ENCODE measurements at places on chromosomes 5 and 9.

DNA sequence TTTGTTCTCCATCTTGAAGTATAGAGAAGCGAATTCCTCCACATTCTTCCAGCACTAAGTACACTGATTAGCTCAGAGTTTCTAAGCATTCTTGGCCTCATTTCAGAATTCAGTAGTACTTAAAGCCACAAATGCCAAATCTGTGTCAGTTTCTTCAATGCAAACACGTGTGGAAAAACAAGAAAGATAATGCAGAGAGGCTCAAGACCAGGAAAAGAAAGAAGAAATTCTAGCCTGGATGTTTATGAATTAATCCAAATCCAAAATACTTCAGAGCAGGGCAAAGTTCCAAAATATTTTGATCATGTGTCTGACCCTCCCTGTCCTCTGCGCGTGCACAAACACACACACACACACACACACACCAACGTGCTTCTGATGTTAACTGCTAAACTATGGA, 457.6 kb downstream of the SLCO4C1 start:
- no peak for DNase-seq

DNA sequence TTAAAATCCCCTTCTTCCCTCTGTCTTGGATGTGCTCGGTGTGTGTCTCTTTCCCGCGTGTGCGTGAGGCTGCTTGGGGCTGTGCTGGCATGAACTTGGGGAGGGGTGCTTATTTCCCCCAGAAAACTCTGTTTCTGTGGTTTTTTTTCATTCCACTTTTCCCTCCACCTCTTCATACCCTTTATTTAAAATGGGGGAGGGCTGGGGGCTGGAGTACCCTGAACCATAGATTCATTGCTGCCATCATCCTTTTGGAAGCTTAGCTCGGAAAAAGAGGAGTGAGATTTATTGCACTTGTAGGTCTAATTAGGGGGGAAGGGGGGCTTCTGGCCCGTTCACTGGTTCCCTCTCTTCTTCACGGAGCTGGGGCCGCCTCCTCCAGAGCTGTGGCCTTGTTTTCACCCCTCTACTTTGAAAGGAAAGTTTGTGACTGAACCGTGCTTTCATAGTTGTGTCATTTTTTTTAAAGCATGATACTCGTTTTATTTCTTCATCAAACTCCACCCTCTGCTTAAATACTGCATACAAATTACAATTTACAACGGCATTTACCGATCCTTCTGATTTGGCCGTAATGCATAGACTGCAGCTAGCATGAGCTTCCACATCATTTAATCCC, 2.9 kb downstream of the NR2F1 start:
- DNase-seq: no peak

GRCh38 chr9:88287972-88288371, 100.3 kb upstream of the SPIN1 start:
- DNase-seq: no peak

GRCh38 chr5:163978897-163979296, 473.5 kb downstream of the MAT2B start:
- no peak for DNase-seq

- DNase-seq: peak; percentile 54
Observed at GRCh38 chr9:20621471-20622329, 599 bp downstream of the MLLT3 start.

DNA sequence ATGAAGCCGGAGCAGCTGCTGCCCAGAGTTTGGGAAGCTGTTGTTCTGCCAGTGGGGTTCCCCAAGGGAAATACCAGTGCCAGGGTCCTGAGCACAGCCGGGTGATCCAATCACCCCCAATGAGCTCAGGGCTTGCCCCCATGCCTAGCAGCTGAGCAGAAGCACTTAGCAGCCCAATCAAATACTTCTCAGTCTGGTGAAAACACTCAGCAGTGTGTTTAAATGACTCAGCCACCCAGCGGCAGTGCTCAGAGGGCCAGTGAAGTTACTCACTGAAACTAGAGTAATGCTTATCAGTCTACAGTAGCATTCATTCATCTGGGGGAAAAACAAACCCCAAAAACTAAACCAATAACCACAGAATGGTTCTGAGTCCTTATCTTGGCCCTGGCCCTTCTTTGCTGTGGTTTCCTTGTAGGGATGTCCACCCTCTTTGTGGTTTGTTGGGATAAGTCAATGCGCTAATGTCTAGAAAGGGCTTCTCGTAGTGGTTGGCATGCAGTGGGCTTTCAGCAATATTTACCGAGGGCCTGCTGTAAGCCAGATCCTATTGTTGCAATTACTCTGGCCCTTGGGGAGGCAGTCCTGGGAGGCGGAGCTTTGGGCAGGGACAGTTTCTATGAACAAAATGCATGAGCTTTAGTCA, 43.1 kb downstream of the LHX2 start:
- DNase-seq: peak; percentile 69

- no peak for DNase-seq
Observed at GRCh38 chr5:41808294-41808693, 61.9 kb downstream of the OXCT1 start.

GRCh38 chr5:35443803-35444595, 173.7 kb upstream of the SPEF2 start:
- DNase-seq: no peak

DNA sequence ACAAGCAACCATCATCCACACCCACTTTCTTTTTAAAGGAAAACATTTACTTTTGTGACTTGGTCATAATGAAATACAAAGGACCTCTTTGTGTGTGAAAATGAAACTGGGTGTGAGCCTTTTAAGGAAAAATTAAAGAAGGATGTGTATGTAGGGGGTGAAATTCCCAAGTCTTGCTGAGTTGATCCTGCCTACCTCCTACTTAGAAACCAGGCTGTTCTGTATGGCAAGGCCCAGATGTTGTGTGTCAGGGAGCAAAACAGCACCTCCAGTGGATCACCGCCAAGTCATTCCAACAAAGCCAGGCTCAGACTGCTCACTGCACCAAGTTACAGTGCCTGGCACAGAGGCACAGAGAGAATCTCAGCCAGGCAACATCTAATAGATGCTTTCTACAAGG, 198.5 kb upstream of the FBN2 start:
- DNase-seq: peak; percentile 13

DNA sequence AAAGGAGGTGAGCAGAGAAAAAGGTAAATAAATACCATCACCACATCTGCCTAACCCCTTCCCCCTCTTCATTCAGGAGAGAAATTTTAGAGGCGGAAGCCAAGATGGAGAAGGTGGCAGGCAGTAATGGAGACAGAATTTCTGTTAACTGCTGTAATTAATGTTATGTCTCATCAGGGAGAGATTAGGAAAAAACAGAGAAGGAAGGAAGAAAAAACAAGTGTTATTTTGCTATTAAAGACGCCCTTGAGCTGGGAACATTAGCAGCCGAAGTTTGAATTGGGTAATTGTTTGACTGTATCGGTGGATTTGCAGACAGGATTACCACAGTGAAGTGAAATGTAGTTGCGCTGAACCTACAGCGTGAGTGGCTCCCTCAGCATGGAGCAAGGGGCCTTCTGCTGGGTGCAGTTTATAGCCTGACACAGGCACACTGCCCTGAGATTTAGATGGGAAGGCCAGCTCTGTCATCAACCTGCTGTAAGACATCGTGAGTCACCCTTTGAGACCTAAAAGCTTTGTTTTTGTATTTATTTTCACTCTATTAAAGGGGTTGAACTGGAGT, 136.3 kb downstream of the ASTN2 start:
- no peak for DNase-seq

DNA sequence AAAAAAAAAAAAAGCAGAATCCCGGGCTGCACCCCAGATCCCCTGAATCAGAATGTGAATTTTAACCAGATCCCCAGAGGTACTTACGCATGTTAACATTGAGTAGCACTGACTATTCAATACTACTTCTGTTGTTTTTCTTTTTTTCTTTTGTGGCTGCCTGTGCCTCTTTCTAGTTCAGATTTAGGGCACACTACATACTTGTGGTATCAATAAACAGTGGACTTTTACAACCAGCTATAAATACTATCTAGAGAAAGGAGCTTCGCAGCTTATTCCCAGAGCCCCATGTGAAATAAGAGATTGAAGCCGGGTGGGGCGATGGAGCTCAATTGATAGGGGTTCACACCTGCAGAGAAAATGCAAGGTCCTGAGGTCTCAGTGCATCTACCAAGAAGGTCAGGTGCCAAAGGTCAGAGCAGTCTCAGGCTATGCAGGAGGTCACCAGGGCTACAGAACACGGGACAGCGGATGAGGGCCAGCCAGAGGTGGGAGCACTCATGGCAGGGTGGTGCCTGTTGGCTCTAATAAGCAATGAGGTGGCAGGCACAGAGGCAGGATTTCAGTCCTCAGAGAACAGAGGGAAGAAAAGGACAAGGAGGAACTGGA, 22.3 kb downstream of the WWC1 start:
- DNase-seq: no peak

- no peak for DNase-seq
Observed at GRCh38 chr5:150144879-150145278, 10.8 kb downstream of the PDGFRB start.

GRCh38 chr5:151115272-151115905, 34.6 kb upstream of the TNIP1 start:
- peak; percentile 87 for DNase-seq

- DNase-seq: no peak
Observed at GRCh38 chr9:116599342-116599884, 87.7 kb upstream of the TRIM32 start.

GRCh38 chr5:13987843-13988464, 43.5 kb upstream of the DNAH5 start:
- DNase-seq: peak; percentile 78

- no peak for DNase-seq
Observed at GRCh38 chr5:107538805-107539445, 131.8 kb downstream of the EFNA5 start.

DNA sequence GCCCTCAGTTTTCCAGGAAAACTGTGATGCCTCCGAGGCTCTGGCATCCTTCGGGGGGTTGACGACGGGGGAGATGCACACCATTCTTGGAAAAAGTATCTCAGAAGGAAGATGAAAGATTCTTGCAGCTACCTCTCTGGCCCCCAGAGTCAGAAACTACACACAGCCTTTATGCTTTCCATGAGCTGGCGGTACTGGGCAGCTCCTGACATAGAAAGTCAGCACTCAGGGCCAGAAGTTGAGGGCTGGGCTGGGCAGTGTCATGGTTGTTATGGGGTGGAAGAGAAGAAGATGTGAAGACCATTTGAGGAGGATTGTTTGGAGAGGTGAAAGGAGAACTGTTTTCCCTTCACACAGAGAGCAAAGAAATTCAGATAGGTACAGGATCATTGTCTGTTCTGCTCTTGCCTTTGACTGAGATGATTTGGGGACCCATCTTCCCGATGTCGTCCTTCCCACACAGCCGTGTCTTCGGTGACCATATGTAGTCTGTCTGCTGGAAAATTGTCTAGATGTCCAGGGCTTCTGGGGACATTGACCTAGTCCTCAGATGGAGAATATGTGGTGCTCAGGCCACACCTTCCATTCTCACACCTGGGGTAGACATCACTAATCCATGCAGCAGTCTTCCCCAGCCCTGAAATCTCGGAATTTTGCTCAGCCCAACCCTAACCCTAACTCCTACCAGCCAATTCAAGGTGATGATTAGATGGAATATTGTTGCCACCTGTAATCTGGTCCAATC, 237.1 kb downstream of the CACNA1B start:
- no peak for DNase-seq

DNA sequence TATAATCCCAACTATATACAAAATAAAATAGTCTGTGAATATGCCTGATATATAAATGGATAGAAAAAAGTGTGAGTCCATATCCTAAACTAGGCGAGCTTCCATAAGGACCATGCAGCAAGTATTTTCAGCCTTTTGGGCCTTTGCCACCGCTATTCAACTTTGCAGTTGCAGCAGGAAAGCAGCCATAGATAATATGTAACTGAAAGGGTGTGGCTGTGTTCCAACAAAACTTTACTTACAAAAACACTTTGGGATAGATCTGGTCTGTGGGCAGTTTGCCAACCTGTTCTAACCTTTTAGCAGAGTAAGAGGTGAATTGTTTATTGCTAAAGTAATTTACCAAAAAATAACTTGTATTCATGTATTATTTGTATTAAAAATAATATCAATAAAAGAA, 127.8 kb upstream of the GPR151 start:
- DNase-seq: no peak

- DNase-seq: no peak
Observed at GRCh38 chr5:163489745-163490075, 15.7 kb upstream of the MAT2B start.

- DNase-seq: no peak
Observed at GRCh38 chr9:3268223-3268622, 257.6 kb downstream of the RFX3 start.

DNA sequence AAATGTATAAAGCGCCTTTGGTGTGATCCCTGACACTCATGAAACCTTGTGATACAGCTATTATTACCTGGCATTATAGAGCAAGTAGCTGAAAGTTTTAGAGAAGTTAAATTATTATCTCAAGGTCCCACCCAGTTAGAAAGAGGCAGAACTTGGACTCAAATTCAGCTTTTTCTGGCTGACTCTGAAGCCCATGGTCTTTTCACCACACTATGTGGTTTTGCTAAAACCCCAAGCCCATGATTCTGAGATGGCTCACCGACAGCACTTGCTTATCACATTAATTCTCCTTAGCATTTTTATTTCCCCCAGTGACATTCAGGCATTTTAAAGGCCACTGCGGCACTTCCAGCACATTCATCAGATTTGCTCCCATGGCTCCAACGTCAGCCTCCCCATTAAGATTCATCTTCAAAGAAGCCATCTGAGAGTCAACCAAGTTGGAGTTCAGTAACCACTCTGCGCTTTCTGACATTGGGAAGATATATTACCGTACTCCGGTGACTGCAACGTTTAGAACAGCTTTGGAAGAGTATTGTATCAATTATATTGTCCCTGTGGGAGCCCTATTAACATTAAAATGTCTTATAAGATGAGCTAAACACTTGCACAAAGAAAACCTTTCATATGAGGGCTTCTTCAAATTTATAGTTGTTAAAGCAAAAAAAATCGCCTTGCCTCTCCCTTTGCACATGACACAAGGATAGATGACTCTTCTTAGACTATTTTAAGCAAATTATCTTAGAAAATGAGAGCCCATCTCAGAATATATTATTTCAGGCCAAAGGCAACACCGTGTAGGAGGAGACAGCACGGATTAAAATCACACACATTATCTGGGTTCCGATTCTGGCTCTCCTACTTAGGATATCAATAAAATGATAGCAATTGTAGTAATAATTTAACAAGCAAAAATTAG, 638.1 kb downstream of the ACTL7B start:
- no peak for DNase-seq

DNA sequence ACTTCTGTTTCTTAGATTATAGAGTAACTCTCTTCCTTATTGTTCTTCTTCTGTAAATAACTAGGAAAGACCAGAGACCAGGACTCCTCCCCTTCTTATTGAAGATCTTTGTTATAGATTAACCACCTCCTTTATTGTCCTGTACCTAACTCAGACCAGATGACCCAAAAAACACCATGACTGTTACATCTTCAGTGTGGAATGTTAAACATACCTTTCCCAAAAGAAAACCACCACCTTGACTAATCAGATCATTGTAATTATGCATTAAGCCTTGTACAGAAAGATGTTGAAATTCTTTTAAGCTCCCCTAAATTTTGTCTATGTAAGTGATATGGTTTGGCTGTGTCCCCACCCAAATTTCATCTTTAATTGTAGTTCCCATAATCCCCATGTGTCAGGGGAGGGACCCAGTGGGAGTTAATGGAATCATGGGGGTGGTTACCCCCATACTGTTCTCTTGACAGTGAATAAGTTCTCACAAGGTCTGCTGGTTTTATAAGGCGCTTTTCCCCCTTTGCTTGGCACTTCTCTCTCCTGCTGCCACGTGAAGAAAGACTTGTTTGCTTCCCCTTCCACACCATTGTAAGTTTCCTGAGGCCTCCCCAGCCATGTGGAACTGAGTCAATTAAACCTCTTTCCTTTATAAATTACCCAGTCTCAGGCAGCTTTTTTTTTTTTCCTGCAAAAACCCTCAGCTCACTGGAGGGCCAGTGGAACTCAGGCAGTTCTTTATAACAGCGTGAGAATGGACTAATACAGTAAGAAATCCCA, 26.3 kb downstream of the ARSB start:
- no peak for DNase-seq

All from RWPE1 (cell line).